ENCODE measurements at places on chromosomes 2 and 18.
A peak's percentile ranks its signal among the peaks of the same experiment; 100 is the strongest.

GRCh38 chr2:27264753-27265535 lies 2.1 kb upstream of the SLC30A3 start:
- peak; percentile 100 for DNase-seq

DNA sequence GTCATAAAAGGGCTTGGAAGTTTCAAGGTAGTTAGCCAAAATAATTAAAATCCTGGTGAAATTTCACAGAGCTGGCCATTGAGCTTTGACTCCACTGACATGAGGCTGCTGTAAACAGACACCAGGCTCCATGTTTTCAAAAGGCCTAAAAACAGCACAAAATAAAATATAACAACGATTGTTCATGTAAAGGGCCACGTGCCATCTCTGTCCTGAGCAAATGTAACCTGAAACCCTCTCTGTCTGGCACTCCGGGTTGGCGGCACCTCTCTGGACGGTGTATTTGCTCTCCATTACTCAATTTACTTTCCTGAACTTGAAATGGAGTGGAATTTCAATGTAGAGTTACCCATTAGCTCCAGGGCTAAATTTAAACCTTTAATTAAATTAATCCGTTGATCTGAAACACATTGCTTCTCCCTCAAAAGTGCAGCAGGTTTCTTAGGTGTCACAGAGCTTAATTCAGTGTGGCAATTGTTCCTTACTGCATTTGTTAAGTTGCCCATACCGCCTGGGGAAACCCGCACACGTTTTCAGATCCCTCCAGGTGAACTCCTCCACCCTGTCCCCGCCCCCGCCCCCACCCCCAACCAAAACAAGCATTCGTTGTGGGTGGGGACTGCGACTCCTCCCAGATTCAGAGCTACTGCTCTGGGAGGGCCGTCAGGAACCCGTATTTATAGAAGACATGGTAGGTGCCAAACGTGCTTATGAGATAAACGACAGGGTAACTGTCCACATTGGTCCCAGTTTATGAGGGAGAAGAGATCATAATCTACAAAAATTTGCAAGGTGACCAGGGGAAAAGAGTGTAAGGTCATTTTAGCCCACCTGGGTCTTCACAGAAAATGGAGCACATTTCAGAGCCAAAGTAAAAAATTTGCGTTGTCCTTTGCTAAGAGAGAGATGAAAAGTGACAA lies 1.2 kb upstream of the CABLES1 start:
- DNase-seq = peak; percentile 48

DNA sequence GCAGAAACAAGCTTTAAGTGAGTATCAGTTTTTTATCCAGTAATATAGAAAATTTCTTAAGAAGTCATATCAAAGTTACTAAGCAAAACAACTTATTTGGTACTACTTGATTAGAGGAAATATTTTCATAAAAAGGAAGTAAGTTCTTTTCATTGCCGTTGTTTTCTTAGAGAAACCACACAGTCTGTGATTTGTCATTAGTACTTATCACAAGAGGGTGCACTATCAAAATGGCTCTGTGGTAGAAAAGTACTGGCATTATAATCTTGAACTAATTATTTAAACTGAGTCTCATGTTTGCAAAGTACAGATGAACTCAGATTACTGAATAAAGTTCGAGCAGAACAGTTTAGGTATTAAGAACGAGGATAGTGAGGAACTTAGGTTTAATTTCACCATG lies 93.4 kb downstream of the IKZF2 start:
- DNase-seq = no peak

- DNase-seq = no peak
These were observed 7.9 kb upstream of the SDC1 start for GRCh38 chr2:20232837-20233207.
